Activated naive CD4-positive, alpha-beta T cell treated with anti-CD3 and anti-CD28 coated beads, Interleukin-2, amount 50 U/mL, for 16 hours (primary cell): ENCODE measurements at places on chromosomes 12 and 14.

- no peak for DNase-seq
Observed at GRCh38 chr14:27727251-27727770, 1039.3 kb upstream of the FOXG1 start.

DNA sequence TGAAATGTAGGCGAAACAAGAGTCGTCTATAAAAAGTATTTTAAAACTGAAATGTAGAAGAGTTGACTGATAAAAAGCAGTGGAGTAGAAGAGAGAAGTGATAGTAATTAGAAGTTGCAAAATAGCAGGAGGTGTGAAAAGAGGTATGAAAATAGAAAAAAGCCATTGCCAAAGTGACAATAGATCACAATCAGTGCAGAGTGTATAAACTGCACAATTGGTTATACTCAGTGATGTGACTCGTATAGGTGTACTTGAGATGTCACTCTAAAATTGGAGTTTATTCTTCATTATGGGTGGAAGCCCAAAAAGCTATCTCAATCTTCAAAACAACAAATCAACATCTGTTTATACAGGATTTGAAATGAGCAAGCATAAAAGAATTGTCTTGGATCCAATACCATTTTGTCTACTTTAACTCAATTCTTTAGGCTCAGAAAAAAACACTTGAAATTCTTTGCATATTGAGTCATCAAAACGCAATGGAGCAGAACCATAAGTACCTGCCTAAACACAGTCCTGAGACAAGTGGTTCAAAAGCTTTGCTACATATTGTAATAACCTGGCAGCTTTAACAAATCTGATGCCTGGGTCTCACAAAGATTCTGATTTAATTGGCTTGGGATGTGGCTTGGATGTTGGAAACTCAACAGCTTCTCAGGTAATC lies 8.8 kb downstream of the IKBIP start:
- DNase-seq = no peak

DNA sequence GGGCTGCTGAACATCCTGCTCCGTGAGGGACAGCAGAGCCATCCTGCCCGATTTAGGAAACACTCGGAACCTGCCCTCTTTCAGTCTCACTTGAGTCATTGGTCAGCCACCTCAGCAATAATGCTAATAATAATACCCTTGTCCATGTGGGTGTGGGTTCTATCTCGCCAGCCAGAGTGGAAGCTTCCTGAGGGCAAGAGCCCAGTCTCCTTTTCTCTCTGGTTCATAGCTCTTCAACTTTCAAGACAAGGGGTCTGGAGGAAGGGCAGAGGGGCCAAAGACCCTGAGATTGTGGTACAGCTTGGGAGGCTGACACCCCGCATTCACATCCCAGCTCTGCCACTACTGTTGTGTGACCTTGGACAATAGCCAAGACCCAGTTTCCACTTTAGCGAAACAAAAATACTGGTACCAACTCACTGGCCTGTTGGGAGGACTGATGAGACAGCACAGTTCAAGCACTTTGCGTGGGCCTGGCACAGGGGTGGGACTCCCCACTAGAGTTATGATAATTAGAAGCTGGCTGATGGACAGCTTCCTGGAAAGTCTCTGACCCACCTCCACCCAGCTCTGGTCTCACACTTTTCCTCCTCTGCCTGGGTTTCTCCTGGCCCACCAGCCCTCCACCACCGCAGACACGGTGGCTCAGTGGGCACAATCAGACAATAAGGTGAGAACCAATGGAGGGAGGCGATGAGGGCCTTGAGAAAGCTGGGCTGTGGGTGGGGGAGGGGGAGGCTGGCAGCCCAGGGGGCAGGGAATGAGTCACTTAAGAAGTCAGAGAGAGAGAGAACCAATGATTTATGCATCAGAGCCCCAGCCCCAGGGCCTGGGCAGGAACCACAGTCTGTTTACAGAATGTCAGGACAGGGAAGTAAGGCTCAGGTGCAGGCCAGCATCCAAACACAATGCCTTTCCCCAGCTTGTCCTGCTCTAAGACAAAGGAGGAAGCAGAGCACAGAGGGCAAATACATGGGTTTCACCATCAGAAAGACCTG lies 9.6 kb downstream of the FAIM2 start:
- no peak for DNase-seq

DNA sequence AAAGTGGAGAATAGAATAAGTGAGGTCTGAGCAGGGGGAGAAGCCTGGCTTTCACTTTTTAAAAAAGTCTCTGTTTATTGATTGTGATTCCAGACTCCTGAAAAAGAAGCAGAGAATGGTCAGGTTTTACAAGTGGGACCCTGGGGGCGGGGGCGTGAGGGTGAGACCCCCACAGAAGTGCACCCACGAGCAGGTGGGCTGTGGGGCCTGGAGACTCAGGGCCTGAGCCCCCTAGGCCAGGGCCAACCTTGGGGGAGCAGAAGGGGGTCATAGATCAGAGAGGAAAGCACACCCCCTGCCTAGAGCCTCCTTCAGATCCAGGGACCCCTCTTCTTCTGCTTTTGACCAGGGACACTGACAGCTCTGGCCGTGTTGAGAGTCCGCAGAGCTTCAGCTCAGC lies 180.3 kb downstream of the ADGRD1 start:
- no peak for DNase-seq

GRCh38 chr14:89616852-89617341 lies 199.9 kb upstream of the FOXN3 start:
- DNase-seq = no peak

GRCh38 chr14:95472819-95473251 lies 43.6 kb downstream of the SYNE3 start:
- no peak for DNase-seq
